ENCODE measurements at places on chromosomes 1 and 21. TPM values are rescaled to one million over a fixed set of nuclear protein-coding genes. Genes with fewer than 3 reads are reported as not detected.
A peak's percentile ranks its signal among the peaks of the same experiment; 100 is the strongest.

AGMAT gene
- 19.7 TPM for total RNA-seq

EDN2 gene
- total RNA-seq: not detected

DNA sequence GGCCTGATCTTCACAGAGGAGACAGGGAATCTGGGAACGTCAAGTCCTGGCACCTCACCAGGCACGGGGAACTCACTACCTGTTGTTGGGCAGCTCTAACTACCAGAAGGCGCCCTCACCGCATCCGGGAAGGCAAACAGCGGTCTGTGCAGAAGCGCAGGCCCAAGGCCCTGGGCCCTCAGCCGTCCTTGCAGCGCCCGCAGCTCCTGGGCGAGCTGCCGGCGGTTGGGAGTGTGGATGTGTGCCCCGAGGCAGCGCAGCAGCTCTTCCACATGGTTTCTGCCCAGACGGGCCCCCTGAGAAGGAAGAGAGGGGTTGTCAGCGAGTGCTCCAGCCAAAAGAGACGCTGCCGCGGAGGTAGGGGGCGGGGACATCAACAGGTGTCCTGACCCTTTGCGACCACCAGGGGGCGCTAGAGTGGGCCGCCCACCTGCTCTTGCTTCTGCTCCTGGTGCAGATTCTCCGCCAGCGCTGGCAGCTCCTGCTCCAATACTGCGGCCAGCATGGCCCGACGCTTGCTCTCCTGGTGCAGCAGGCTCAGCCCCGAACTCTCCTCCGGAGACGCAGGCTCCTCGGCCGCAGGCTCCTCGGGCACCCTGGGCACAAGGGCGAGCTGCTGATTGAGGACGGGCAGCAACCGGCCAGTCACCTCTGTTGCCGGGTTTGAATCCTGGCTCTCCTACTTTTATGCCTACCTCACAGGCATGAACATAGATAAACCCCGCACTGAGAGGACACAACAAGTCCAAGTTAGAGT lies 9.3 kb downstream of the MAP3K6 start:
- no peaks in the 10 kb centered on the region for H3K27me3 ChIP-seq
- peak; percentile 88 for DNase-seq
- H3K36me3 ChIP-seq: no peaks in the 10 kb centered on the region
- H3K4me3 ChIP-seq: peak overlapping the region; percentile 91

DNA sequence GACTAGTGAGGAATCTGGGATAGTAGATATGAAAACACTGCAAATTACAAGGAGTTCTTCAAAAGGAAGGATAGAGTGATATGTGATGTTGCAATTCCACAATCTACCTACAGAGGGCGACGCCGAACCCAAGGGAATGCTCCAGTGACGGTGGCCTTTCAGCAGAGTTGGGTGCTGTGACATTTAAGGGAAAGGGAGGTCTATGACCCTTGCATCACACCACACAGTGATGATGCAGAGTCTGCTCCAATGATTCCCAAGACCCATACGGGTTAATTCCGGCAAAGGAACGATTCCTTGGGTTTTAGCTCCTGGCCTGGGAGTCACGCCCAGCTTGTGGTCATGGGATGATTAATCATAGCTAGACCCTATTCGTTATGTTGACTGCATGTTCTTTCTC lies 123.0 kb upstream of the IGSF21 start:
- no peaks in the 10 kb centered on the region for H3K4me1 ChIP-seq
- H3K36me3 ChIP-seq: no peaks in the 10 kb centered on the region
- no peaks in the 10 kb centered on the region for H3K27me3 ChIP-seq

MYCBP gene
- total RNA-seq: 74.3 TPM

DNA sequence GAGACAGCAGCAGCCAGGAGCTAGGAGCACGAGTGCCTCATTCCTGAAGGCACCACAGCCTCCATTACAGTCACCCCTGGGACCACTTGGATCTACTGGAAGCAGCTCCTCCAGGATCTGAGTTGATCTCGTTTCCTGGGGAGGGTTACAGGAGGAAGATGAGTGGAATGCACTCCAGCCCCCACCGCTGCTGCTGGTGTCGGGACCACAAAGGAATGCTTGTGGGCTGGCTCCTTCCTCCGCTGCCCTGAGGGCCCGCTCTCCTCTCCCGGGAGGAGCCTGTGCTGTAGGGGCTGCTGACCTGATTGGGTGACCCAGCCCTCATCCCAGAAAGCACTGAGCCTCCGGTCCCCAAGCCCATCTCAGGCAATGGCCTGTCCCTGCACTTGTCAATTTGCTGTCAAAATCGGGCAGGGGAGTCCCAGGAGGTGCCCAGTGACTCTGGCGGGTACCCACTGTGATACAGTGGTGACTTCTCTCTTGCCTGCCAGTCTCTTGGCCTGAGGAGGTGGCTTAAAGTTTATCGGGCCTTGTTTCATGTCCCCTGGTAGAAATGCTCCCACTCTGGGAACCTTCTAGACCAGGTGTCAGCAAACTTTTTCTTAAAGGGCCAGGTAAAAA lies 23.1 kb downstream of the IL10RB start:
- H3K27me3 ChIP-seq: no peaks in the 10 kb centered on the region
- H3K4me3 ChIP-seq: no peak overlapping the region
- DNase-seq: no peak
- H3K4me1 ChIP-seq: peaks cover 23% of the 10 kb centered on the region
